ENCODE measurements at places on chromosomes 2 and 18.

GRCh38 chr2:168180914-168181313, 66.5 kb downstream of the STK39 start:
- H3K4me1 ChIP-seq, result peaks cover 51% of the 10 kb centered on the region
- DNase-seq, result peak; percentile 41
- no peak overlapping the region for H3K27ac ChIP-seq
- H3K27me3 ChIP-seq, result no peaks in the 10 kb centered on the region
- peaks cover 7% of the 10 kb centered on the region for H3K36me3 ChIP-seq

GRCh38 chr2:110863726-110864125, 131.4 kb downstream of the ACOXL start:
- H3K4me3 ChIP-seq, result no peak overlapping the region
- no peaks in the 10 kb centered on the region for H3K36me3 ChIP-seq
- H3K27ac ChIP-seq, result no peak overlapping the region
- no peaks in the 10 kb centered on the region for H3K27me3 ChIP-seq

- H3K27ac ChIP-seq, result peak overlapping the region; percentile 8
- H3K36me3 ChIP-seq, result no peaks in the 10 kb centered on the region
- H3K27me3 ChIP-seq, result no peaks in the 10 kb centered on the region
Observed at GRCh38 chr18:415617-416612, 84.6 kb downstream of the COLEC12 start.

GRCh38 chr2:133884739-133885381, 316.6 kb upstream of the NCKAP5 start:
- H3K4me3 ChIP-seq, result no peak overlapping the region
- peak; percentile 54 for DNase-seq
- peaks cover 17% of the 10 kb centered on the region for H3K4me1 ChIP-seq
- no peaks in the 10 kb centered on the region for H3K36me3 ChIP-seq

DNA sequence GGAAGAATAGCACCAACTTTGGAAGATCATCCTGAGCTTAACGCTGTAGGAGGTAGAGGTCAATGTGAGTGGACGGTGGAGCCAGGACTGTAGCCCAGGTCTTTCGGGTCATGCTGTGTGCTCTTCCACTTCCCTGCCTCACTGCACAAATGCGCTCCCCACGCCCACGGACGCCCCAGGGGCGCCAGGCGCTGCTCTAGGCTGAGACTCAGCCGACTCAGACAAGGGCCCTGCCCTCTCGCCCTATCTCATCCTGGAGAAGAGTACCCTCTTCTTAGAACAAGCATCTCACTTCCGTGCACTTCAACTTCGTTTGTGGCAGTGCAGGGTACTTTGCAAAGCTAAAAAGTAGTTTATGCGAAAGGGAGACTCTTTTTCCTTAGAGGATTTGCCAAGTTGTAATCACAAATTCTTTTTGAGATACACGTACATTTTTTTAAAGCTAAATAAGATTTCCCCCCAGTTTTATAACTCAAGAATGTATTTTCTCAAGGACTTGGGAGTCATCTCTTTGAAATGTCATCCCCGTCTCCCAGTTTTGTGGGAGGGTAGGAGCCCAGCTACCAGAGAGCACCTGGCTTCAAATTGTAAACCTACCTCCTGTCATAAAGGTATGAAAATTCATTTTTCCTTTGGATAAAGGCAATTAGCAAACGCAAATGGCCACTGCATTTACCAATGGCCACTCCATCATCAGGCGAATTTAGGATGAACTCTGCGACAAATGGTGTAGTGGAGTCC, 1.2 kb upstream of the PRELID3A start:
- H3K36me3 ChIP-seq, result no peaks in the 10 kb centered on the region
- peak overlapping the region; percentile 87 for H3K4me3 ChIP-seq
- no peak overlapping the region for H3K27ac ChIP-seq
- H3K4me1 ChIP-seq, result peaks cover 32% of the 10 kb centered on the region
- H3K27me3 ChIP-seq, result 0 out of 2 replicates have a peak, but pooled peaks cover 4% of the 10 kb centered on the region

DNA sequence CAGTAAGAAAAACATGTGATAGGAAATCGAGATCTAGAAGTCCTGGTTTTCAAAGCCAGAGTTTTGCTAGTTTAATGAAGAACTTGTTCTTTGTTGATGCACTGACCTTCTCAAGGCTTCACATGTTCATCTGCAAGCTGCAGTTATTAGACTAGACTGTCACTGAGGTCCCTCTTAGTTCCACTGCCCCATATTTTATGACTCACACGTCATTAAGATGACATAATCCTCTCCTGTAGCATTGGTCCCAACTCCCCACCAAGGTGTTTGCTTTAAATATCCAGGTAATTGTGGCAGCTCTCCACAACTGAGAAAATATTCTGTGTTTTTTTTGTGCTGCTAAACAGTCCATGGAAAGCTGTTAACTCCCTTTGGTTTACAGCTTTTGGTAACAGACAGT, 149.7 kb downstream of the MREG start:
- no peak overlapping the region for H3K27ac ChIP-seq
- H3K27me3 ChIP-seq, result no peaks in the 10 kb centered on the region
- H3K4me1 ChIP-seq, result no peaks in the 10 kb centered on the region

GRCh38 chr2:52036024-52036423, 1004.1 kb upstream of the NRXN1 start:
- H3K4me3 ChIP-seq, result no peak overlapping the region
- H3K27ac ChIP-seq, result no peak overlapping the region
- peaks cover 10% of the 10 kb centered on the region for H3K4me1 ChIP-seq
- DNase-seq, result peak; percentile 66

GRCh38 chr18:80109676-80110078, 615 bp downstream of the ADNP2 start:
- no peak overlapping the region for H3K27ac ChIP-seq
- peak; percentile 25 for DNase-seq
- H3K36me3 ChIP-seq, result peaks cover 12% of the 10 kb centered on the region
- H3K4me3 ChIP-seq, result peak overlapping the region; percentile 87

- H3K4me3 ChIP-seq, result peak overlapping the region; percentile 57
- H3K36me3 ChIP-seq, result no peaks in the 10 kb centered on the region
- no peak overlapping the region for H3K27ac ChIP-seq
- DNase-seq, result no peak
- peaks cover 83% of the 10 kb centered on the region for H3K27me3 ChIP-seq
Observed at GRCh38 chr2:26848336-26849055, 564 bp downstream of the DPYSL5 start.
